Smooth muscle cell of the coronary artery (primary cell): ENCODE measurements at places on chromosomes 5 and 9. TPM values are rescaled to one million over a fixed set of nuclear protein-coding genes. Genes with fewer than 3 reads are reported as not detected.

Gene ROPN1L
- total RNA-seq = 0.15 TPM in 1 of 2 replicates, not detected in the other

Gene LEAP2
- 0.08 TPM in 1 of 2 replicates, not detected in the other for total RNA-seq

Gene FAM151B
- 4.2 and 8.2 TPM in 2 replicates for total RNA-seq

Gene IL33
- total RNA-seq = 64.8 and 186 TPM in 2 replicates

Gene LCN15
- total RNA-seq = not detected in 2 replicates

Gene SPAAR
- total RNA-seq = 0.12 and 0.68 TPM in 2 replicates

Gene SPINK5
- not detected in 2 replicates for total RNA-seq

Gene SAXO1
- under 0.01 and 0.08 TPM in 2 replicates for total RNA-seq

Gene NR2F1
- total RNA-seq = 11.7 and 14.7 TPM in 2 replicates

Gene RNF183
- not detected in 2 replicates for total RNA-seq

Gene FGD3
- total RNA-seq = not detected in 2 replicates

Gene RLN1
- total RNA-seq = not detected in 2 replicates

Gene THBS4
- 0.53 and 11.2 TPM in 2 replicates for total RNA-seq

Gene LRRTM2
- under 0.01 and 0.12 TPM in 2 replicates for total RNA-seq

Gene AJM1
- 0.90 and 1.6 TPM in 2 replicates for total RNA-seq

Gene CLK4
- total RNA-seq = 26.1 and 40.5 TPM in 2 replicates

Gene UBE2R2
- 14.2 and 22.9 TPM in 2 replicates for total RNA-seq

Gene TMC1
- total RNA-seq = 0.68 and 1.3 TPM in 2 replicates

Gene TXNDC8
- total RNA-seq = not detected in 2 replicates

Gene PCDHGA3
- total RNA-seq = 0.23 and 0.98 TPM in 2 replicates

Gene PCDHA7
- 0.75 and 1.5 TPM in 2 replicates for total RNA-seq

Gene OR1Q1
- total RNA-seq = 0.08 and 1.2 TPM in 2 replicates

Gene CENPK
- 5.5 TPM in 2 replicates for total RNA-seq

Gene CDH9
- total RNA-seq = not detected in 2 replicates

Gene RGS14
- 1.8 and 2.3 TPM in 2 replicates for total RNA-seq

Gene BTNL8
- under 0.01 TPM in 1 of 2 replicates, not detected in the other for total RNA-seq

Gene UIMC1
- total RNA-seq = 17.9 and 21.9 TPM in 2 replicates

Gene ARHGEF37
- 1.4 and 7.4 TPM in 2 replicates for total RNA-seq

Gene TEX53
- total RNA-seq = not detected in 2 replicates

Gene MARCHF3
- 34.4 and 38.0 TPM in 2 replicates for total RNA-seq

Gene TAF11L10
- total RNA-seq = not detected in 2 replicates
